ENCODE measurements at places on chromosomes 2 and 18.

- no peak for DNase-seq
These were observed 9.5 kb downstream of the PASK start for GRCh38 chr2:241139531-241140444.

DNA sequence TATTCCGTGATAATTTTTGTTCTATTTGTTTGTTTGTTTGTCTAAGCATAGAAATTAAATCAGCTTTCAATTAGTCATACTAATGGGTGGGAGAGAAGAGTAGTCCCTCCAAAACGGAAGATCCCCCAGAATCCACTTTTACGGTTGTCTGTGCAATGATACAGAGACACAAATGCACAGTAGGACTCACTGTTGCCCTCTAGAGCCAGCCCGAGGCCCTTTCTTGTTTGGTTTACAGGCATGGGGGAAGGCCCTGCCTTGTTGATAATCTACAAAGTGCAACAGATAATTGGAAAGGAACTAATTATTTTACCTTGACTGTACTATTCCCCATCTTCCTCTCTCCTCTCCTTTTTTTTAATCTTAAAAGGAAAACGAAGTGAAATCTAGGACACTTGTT is 121.1 kb downstream of the ACOXL start:
- no peak for DNase-seq

DNA sequence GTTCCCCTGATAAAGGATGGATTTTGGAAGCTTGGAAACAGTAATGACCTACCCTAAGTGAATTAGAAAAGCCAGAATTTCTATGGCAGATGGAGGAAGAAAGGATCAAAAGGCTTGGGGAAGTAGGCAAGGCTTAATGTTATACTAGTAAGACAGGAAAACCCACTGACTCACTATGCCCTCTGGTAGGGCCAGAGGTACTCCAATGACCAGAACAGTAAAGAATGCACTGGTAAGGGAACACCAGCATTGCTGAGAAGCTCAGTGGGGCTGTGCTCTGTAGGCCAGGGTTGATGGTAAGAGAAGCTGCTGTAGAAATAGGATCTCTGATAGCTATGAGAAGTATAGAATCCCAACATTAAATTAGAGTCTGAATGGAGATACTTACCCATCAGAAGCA is 126.4 kb downstream of the GFPT1 start:
- no peak for DNase-seq

GRCh38 chr2:11777066-11777782 is 30.8 kb downstream of the LPIN1 start:
- DNase-seq, result no peak

- DNase-seq, result no peak
These were observed 79.5 kb upstream of the GPC1 start for GRCh38 chr2:240355962-240356361.

DNA sequence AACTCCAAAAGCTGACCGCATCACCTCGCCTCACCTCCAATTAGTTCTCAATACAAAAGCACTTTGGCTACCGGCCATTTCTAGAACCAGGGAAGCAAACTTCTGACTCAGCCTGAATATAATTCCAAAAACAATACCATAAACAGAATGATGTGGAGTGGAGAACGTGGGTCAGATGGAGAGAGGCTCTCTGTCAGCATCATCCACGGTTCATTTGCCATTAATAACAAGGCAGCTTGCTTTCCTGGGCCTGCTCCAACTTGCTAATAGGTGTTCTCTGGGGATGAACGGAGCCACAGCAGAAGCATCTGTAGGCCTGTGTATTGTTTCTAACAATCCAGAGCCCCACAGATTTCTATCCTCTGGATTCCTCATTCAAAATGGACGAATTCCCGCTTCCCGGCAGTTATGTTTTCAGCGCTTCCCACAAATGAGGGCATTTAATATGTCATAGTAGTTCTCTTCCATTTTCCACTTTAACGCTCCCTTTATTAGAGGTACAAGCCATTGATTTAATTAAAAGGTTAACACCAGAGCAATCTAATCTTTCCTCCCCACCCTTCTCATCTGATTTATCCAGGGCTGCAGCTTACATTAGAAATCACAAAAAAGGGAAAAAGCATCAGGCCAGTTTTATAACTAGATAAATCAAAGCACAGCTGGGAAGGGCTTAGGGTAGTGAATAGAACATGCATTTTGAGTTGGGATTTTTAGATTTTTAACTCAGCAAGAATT is 23.2 kb upstream of the CNTNAP5 start:
- DNase-seq, result no peak

DNA sequence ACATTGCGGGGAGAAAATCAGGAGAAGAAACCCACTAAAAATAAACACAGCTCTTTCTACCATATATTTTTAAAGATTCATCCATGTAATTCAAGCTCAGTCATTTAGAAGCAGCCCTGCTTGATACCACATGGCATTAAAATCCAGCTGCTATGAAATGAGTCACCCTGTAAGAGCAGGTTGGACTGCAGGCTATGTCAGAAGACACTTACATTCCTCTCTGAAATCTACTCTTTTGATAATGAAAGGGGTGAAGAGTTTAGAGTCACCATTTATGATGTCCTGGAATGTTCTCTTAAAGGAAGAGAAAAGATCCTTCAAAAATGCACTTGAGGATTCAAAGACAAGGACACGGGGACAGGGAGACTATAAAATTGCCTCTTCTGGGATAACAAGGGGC is 100.6 kb upstream of the APCDD1 start:
- DNase-seq, result peak; percentile 23

GRCh38 chr2:161436411-161436810 is 20.3 kb downstream of the TBR1 start:
- DNase-seq, result peak; percentile 9

DNA sequence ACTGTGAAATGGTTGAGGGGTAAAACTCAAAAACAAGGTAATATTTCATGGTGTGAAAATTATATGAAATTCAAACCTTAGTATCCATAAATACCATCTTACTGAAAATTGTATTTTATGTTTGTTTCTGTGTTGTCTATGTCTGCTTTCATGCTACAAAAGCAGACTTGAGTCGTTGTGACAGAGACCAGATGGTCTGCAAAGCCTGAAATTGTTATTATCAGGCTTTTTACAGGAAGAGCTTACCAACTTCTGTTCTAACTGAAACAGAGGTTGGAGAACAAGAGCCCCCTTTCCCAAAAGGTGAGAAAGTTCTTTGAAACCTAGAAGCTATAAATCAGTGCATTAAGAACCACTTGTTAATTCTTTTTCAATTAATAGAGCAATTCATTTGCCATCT is 110.0 kb downstream of the COL4A4 start:
- DNase-seq, result no peak

- DNase-seq, result no peak
These were observed 32.8 kb upstream of the TNS1 start for GRCh38 chr2:218035463-218036100.

DNA sequence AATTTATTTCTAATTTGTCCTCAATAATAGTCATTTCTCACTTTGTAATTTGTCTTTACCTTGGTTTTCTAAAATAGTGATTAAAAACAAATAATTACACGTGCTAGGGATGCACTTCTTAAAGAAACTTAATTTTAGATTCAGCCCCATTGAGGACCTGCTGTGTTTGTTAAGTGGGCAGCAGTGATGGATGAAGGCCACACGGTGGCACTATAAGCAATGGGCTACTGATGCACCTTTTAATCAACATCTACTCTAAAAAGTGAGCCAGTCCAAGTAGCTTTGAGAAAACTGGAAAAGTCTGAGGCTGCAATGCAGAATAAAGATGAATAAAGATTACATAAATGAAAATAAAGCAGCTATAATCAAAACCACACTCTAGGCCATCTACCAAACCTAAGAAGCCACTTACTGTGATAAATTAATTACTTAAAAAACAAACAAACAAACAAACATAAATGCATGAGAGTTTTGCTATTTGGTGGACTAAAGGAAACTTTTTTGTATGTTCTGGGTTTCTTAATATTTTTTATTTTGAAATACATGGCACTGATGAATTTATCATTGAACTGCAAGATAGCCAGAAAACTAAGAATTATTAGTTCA is 89.3 kb downstream of the PDE11A start:
- no peak for DNase-seq

- DNase-seq, result no peak
These were observed 246.0 kb downstream of the LDLRAD4 start for GRCh38 chr18:13464432-13465123.

GRCh38 chr2:183060571-183061231 is 17.8 kb upstream of the DUSP19 start:
- no peak for DNase-seq

DNA sequence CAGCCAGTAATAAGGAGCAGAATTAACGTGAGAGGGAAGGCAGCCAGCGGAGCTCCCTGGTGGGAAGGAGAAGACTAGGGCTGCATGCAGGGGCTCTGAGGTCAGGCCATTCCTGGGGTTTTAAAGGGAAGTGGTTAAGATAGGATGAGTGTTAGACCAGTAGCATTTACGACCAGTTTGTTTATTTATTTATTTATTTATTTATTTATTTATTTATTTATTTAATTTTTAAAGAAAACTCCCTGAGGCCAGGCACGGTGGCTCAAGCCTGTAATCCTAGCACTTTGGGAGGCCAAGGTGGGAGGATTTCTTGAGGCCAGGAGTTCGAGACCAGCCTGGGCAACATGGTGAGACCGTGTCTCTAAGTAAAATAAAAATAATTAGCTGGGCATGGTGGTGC is 152.8 kb downstream of the FHOD3 start:
- DNase-seq, result no peak

DNA sequence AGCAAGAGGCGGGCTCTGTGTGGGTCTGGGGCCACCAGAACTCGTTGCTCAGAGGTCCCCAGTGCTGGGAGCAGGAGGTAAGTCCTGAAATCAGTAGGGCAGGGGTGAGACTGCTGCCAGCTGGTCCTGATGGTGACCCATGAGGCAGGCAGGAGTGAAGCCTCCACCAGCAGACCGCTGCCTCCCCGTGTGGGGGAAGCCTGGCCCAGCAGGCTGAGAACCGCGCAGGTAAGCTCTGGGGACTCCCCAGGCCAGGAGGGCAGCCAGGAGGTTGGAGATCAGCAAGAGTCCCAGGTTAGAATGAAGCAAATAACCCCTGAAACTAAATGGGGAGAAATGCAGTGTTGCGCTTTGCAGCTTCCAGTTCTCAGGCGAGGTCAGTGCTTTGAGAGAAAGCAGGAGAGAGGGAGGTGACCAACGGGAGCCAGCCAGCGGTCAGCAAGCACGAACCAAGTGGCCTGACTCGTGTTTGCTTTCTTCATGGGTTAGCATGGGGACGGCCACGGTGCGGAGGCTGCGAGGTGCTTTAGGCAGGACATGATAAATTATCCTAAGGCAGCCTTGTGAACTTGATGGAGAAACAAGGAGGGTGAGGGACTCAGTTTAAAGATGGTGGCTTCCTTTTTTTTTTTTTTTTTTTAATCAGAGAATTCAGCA is 26.2 kb downstream of the INHBB start:
- no peak for DNase-seq

- no peak for DNase-seq
These were observed 1220.4 kb upstream of the ZEB2 start for GRCh38 chr2:145740302-145740701.

DNA sequence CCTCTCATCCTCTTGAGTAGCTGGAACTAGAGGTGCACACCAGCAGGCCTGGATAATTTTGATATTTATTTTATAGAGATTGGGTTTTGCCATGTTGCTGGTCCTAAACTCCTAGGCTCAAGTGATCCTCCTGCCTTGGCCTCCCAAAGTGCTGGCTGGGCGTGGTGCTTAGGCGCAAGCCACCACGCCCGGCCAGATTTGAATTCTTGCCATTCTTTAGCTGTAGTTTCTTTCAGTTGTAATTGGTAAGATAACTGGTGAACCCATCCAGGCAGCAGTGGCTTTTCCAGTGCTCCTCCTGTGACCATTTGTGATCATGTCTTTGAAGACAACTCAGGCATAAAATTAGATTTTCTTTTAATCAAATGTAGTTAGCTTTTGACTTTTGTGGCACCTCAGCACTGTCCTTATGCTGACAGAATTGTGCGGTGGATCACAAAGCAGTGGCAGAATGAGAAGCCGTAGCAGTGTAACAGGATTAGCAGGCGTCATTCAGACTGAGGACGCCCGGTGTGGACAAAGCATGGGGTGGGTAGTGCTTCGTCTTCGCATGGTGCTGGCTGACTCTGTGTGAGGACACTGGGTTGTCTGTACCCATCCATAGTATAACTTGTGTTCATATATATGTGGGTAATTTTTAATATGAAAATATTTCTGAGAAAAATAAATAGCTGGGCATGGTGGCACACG is 30.0 kb upstream of the TOGARAM2 start:
- DNase-seq, result no peak

DNA sequence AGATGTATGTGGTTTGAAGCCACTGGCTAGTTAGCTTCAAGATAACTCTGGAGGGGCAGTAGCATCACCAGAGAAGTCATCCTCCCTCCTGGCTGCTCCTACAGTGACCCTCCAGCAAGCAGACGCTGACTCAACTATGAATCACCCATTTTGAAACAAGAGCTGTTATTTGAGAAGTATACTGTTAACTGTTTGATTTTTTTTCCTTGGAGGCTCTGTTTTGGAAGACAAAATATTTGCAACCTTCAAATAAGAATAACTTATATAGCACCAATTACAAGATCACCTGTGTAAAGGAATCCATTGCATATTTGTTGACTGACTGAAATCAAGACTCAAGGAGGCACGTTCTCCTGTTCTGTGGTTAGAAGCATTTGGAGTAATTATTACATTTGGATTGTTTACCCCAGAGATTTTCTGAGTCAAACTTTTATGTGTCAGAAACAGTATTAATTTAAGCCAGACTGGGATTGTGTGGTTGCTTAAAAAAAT is 313.8 kb downstream of the MTX2 start:
- peak; percentile 70 for DNase-seq

- no peak for DNase-seq
These were observed 28.7 kb downstream of the SLC14A1 start for GRCh38 chr18:45752681-45753080.

DNA sequence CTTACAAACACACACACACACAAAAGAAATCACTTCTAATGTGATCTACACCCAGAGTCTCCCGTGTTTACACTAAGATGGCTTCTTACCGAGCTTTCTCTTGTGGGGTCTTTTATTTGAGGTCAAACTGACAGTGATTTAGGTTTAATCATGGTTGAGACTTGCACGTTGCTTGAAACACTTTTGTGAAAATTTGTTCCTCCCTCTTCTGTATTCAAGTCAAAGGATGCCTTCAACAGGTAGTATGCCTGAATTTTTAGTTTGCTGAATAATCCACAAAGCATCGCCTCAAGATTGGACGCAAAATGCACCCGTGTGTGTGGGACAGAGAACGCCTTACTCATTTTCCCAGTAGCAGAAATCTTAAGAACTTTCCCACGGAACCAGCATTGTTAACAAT is 4.0 kb upstream of the ZNF516 start:
- DNase-seq, result no peak

Data from HS-27A (cell line).